ENCODE measurements at places on chromosomes 1 and 21.
A peak's percentile ranks its signal among the peaks of the same experiment; 100 is the strongest.

DNA sequence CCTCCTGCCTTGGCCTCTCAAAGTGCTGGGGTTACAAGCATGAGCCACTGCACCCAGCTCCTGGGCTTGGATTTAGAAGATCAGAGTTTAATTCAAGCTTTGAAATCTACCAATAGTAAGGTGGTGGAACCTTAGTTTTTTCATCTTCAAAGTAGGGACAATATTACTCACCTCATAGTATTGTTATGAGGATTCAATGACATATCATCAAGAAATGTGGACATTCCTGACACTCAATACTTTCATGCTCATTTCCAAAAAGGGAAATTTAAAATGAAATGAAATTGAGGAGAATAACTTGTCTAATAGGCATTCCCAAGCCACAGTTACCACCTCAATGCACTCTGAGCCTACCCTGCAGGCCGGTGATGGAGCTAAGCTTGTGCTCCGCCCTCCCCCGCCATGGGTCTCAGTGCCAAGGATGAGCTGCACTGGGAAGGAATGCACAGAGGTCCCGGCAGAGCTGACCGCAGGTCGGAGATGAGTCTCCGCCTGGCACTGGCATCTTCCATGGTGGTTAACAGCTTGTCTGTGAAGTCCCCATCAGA is 56.5 kb upstream of the BCAR3 start:
- DNase-seq = no peak

DNA sequence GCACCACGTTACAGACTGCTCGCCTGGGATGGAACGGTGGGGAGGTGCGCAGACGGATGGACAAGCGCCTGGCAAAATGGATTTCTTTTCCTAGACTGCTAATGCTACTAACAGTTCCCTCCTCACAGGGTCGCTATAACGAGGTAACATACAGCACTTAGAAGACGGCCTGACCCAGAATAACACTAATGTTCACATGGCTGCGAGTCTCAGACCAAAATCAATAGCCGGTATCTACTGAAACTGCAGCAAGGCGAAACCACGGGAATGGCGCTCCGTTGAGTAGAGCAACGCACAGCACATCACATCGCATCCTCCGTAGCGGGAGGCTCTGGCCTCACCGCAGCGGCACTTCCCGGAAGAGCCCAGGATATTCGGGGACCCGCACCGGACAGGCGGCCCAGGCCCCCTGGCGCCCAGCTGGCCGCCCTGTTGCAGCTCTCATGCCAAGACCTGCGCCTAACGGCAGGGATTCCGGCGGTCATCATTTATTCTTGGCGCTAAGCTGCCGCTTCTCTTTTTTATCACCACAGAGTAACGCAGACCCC is 46.6 kb downstream of the VPS26C start:
- no peak for DNase-seq

GRCh38 chr21:27570306-27570868 is 603.5 kb upstream of the ADAMTS5 start:
- no peak for DNase-seq

DNA sequence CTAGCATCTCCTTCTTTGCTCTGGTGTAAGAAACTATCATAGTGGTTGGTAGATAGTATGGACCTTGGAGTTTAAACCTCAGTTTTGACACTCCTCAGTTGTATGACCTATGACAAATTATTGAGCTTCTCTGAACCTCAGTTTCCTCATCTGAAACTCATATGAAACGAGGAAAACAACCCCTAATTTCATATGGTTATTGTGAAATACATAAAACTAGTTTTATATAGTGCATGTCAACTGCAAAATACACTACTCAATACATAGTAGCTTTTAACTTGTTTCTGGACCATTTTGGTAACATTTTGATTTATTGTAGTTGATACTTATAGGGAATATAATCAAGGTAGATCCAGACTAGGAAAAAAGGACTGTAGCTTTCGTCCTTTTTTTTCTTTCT is 32.9 kb downstream of the CLIC4 start:
- DNase-seq = no peak

DNA sequence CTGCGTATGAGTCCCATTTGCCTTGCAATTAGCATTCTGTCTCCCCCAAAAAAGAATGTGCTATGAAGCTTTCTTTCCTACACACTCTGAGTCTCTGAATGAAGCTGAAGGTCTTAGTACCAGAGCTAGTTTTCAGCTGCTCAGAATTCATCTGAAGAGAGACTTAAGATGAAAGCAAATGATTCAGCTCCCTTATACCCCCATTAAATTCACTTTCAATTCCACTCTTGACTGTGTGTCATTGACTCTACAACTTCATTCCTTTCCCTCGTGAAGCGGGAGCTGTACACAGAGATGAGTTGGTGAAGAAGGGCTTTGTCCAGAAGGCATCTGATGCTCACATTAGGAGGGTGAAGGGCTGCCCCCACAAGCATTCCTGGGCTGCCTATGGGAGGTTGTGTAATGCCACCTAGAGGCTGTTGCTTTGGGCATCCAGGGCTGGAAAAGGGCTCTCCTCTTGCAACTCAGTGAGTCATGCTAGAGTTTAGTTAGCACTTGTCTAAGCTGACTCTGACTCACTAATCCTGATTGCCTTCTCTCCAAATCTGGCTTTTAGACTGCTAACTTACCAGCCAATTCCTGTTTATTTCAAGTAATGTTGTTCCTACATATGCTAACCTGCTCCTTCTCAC is 1.8 kb downstream of the SPRR1B start:
- DNase-seq = no peak

- no peak for DNase-seq
Measured at GRCh38 chr1:200923601-200924000, 28.9 kb downstream of the INAVA start.

GRCh38 chr1:26692793-26693490 is 2.9 kb upstream of the ARID1A start:
- peak; percentile 73 for DNase-seq

GRCh38 chr1:168098534-168099320 is 38.0 kb downstream of the GPR161 start:
- no peak for DNase-seq

GRCh38 chr1:211126622-211127021 is 7.3 kb downstream of the KCNH1 start:
- DNase-seq = no peak

DNA sequence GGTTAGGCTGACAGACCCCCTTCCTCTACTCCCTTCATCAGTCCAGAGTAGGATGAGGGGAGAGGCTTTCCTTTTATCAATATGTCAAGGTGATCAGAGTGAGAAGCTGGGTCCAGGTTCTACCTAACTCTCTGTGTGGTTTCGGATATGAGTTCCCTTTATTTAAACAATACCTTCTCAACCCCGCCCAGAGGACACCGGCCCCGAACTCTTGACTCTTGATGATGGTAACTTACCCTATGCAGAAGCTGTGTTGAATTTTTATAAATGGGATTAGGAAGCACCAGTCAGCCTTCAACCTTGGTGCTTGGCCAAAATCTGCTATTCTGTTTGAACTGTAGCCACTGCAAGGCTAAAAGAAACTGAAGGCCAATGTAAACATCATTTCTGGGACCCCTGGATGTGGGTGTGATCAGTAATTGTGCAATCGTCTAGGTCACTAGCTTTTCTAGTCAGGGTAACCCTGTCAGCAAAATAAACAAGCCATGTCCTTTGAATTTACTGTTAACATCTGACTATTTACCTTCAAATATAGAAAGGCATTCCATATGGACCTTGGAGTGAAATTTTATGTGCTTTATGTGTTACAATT is 398.3 kb downstream of the SEC16B start:
- no peak for DNase-seq

DNA sequence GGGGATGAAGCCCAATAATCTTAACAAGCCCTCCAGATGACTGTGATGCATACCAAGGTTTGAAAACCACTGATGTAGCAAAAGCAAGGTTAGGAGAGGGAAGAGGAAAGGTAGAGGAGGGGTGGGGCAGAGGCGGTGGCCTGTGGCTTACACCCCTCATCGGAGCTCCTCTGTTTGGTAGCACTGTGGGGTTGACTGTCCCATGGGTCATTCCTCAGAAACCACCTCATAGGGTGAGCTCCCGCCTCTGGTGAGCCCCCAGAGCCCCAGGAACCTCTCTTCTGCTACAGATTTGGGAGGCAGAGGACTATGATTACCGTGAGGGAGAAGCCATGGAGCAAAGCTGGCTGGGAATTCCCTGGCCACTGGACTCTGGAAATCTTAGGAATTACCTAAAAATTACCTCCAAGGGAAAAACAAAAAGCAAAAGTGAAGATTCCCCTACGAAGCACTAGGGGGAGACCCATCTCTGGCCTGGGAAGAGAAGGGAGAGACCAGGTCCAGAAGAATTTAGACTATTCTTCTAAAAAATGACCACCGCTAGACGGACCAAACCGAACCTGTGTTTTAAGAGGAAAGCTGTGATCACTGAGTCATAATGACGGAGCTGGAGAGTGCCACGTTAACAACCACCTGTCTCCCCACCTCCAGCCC is 1.5 kb upstream of the RASSF5 start:
- no peak for DNase-seq

- no peak for DNase-seq
Measured at GRCh38 chr21:35349376-35350080, 300.4 kb upstream of the RUNX1 start.

- no peak for DNase-seq
Measured at GRCh38 chr1:97796711-97797110, 124.1 kb downstream of the DPYD start.

GRCh38 chr1:24966121-24966723 is 36.1 kb upstream of the RUNX3 start:
- no peak for DNase-seq

DNA sequence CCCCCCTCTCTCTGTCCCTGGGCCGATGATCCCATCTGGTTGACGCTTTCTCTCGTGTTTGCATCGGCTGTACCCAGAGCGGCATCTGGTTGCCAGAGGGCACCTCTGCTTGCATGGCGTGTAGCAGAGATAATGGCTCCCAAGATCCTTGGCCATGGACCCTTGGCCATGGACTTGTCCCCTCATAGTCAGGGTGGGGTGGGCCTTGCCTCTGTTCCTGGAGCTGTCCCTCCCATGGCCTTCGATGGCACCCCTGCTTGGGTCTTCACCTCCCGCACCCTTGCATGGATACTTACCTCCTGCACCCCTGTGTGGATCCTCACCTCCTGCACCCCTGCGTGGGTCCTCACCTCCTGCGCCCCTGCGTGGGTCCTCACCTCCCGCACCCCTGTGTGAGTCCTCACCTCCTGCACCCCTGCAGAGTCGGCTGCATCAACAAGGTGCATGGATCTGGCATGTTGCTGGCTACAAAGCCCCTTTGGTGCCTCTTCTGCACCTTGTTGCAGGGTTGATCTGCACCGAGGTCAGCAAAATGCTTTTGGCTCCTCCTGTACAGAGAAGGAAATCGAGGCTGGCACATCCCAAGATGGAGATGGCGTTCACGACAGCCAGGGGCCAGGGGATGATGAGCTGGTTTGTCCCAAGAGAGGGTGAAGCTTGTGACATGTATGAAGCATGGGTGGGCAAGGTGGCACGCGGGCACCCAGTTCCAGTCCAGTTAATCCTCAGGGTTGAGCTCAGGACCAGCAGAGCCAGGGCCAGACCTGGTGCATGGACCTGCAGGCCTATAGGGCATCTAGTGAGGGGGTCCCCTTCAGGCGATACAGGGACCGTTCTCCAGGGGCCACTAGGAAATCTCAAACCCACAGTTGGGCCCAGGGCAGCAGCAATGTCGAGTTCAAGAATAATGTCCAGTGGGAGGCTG is 46.1 kb upstream of the C1orf174 start:
- no peak for DNase-seq

DNA sequence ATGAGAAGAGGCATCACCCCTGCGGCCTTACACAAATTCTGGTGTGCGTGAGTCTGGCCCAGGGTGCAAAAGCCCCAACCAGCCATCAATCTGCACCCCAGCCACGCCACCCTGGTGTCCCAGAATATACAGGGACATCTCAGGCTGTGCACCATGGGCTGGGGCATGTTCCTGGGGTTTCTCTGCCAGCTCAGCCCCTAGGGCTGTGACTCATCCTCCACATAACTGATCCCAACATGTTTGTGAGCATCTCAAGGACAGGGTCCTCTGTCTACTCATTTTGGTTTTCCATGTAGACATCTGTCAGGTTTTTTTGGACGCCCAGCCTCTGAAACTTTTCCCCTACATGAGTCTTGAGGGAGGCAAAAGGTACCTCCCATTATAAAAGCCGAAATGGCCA is 511 bp downstream of the ZNF683 start:
- DNase-seq = no peak

- no peak for DNase-seq
Measured at GRCh38 chr1:99527078-99527477, 118.8 kb upstream of the PALMD start.

- no peak for DNase-seq
Measured at GRCh38 chr1:67468066-67468718, 38.0 kb upstream of the SERBP1 start.

- DNase-seq = no peak
Measured at GRCh38 chr1:9294910-9295636, 2.4 kb downstream of the SPSB1 start.

GRCh38 chr1:110719908-110720307 is 45.2 kb upstream of the KCNA3 start:
- DNase-seq = no peak

DNA sequence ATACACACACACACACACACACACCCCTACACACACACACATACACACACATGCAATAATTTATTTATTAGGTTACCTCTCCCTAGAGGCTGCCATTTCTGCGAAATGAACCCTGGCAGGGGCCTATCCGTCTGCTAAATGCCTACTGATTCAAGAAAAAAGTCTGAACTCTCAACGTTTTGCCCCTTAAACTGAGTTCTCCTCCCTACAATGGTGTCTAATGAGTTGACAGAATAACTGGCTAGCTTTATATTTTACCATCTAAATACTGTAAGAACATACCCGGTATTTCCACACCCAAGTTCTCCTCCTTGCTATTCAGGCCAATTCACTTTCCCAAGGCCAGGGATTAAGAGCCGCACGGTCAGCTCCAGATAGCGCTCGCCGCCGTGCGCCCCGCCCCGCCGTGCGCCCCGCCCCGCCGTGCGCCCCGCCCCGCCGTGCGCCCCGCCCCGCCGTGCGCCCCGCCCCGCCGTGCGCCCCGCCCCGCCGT is 339 bp upstream of the RNPC3 start:
- no peak for DNase-seq

GRCh38 chr1:116144151-116144550 is 33.0 kb downstream of the MAB21L3 start:
- DNase-seq = no peak

DNA sequence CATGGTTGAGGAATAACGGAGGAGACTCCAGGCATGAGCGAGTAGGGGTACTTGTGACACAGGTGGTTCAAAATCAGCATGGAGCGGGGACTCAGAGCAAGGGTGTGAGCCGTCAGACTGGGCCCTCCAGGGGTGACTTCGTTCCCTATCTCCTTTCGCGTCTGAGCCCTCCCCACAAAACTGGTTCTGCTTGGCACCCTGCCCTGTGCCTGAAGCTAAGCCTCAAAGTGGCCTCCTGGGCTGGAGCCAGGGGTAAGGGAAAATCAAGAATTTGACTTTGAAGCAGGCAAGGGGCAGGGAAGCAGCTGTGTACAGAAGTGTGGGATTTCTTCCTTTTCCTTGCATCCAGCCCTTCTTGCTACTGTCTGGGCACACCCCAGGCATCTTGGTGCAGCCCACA is 331.5 kb upstream of the AJAP1 start:
- DNase-seq = no peak

GRCh38 chr21:14718951-14719350 is 172.8 kb upstream of the SAMSN1 start:
- DNase-seq = no peak

DNA sequence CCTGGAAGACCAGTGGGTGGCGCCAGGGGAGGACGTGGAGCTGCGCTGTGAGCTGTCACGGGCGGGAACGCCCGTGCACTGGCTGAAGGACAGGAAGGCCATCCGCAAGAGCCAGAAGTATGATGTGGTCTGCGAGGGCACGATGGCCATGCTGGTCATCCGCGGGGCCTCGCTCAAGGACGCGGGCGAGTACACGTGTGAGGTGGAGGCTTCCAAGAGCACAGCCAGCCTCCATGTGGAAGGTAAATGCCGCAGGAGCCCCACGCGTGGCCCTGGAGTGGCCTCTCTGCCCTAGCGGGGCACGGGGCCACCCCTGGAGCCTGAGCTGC is 75.2 kb downstream of the OBSCN start:
- no peak for DNase-seq
